ENCODE measurements at places on chromosomes 3 and 15.

DNA sequence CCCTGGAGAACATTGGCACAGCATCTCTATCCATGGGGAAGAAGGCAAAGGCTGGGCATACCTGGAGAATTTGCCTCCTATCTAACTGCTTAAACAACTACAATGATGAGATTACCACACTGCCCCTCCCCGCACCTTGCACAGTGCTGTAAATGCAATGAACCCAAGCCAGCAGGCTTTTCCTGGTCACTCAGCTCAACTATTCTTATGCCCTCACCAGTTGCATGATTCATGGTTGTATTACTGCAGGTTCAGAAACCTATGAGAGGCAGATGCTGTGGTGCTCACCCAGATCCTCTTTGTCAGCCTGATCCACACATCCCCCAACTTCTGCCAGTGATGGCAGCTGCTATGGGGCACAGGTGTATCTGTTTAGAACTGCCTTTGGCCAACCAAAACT, 77.7 kb upstream of the STAC start:
- DNase-seq, result no peak

- DNase-seq, result no peak
Measured at GRCh38 chr15:79562403-79562815, 130.3 kb downstream of the MINAR1 start.

- no peak for DNase-seq
Measured at GRCh38 chr15:100099976-100100375, 241.8 kb downstream of the ADAMTS17 start.

- no peak for DNase-seq
Measured at GRCh38 chr3:54878145-54878544, 49.7 kb downstream of the LRTM1 start.

- no peak for DNase-seq
Measured at GRCh38 chr3:152060701-152061100, 187.3 kb downstream of the SUCNR1 start.

DNA sequence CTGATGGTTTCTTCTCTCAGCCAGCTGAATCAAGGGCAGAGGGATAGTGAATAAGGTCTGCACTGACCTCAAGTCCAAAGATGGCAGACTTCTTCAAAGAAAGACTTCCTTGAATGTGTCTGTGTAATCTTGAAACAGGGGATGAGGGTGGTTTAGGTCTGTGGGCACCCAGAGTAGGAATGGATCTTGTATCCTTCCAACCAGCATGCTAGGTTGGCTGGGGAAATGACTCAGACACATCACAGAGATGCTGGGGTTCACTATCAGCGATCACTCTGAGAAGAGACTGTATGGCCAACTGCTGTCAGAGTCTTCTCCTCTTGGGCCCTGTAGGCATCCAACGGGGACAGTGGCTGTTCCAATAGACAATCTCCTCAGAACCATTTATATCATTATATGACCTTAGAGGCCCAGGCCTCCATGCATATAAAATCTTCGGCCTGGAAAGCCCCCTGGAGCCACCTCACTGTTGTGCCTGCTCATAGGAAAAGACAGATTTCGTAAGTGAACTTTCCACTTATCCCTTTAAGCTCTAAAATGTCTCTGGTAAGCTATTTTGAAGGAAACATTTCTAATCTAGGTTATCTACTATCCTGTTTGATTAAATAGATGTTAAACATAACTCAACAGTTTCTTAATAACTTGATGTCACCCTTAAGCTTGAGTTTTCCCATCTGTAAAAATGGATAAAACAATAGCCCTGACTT, 58.5 kb downstream of the TIPARP start:
- DNase-seq, result no peak

GRCh38 chr3:132117642-132118041, 82.8 kb upstream of the CPNE4 start:
- DNase-seq, result no peak

DNA sequence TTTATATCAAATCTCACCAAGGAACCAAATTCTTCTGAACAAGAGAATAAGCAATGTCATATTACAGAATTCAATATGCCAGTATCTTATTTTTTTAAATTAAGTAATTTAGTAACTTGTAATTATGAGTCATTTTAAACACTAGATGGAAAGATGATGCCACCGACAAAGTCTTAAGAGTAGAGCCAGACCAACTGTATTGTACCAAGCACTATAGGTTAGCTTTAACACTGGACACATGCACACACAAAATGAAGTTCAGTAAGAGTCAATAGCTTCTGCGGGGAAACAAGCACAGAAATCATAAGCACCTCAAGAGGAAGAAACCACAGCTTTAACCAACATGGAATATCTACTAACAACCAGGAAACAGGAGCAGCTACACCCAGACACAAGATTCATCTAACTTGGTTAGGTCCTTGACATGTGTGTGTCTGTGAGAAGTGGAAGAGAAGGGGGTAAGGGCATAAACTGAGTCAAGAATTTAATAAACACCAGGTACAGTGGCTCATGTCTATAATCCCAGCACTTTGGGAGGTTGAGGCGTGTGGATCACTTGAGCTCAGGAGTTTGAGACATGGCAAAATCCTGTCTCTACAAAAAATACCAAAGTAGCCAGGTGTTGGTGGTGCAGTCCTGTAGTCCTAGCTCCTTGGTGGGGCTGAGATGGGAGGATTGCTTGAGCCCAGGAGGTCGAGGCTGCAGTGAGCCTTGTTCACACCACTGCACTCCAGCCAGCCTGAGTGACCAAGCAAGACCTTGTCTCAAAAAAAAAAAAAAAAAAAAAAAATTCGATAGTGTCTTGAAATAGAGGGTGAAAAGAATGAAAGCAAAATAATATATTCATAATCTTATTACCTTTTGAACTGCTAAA, 28.9 kb downstream of the DENND4A start:
- DNase-seq, result no peak

DNA sequence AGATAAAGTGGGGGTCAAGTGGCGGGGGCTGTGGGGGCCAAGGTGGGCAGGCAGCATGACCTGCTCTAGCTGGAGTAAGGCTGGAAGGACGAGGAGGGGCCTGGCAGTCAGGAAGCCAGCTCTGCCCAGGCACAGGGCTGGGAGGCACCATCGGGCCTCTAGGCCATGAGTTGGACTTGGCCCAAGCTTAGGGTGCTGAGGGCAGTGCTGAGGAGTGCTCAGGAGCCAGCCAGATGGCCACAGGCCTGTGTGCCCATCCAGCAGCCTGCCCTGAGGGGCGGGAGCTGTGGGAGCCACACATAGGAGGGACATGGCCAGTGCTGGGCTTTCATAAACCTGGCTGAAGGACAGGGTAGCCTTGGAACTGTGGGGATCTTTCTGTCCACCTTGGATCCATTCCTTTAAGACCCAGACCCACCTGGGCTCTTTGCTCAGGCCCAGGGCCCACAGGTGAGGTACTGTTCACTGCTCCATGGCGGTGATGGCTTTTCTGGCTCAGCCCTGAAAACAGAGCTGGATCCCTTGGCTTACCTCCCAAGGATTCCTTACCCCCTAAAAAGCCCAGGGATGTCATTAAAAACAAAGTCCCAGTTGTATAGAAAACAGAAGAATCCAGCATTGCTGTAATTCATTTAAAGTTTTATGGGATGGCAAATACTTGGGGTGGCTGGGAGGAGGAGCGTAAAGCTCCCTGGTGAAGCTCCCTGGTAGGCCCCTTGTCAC, 137.0 kb downstream of the DNAJB8 start:
- DNase-seq, result no peak

DNA sequence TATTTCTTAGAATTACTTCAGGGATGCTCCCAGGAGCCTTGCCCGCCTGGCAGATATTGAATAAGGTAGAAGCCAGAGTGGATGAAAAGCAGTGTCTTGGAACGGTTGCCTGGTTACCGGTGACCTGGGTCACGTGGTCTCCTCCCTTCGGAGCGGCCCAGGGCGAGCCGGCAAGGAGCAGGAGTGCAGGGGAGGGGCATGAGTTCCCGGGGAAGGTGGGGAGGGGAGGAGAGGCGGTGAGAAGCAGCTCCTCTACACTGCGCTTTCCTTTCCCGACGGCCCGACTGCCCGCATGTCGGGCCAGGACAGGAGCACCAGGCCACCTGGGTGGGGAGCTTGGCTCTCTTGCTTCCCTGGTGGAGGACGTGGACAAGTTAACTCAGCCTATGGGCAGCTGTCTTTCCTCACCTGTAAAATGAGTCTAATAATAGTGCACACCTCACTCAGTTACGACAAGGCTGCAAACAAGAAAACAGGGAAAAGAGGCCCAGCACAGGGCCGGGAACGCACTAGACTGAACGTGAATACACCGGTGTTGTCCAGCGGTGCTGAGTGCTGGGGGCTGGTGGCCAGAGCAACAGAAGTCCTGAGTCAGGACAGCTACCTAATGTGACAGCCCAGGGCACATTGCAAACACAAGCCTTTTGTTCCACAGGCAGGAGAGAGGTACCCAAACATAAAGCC, 198.3 kb downstream of the ADAMTS9 start:
- DNase-seq, result no peak

DNA sequence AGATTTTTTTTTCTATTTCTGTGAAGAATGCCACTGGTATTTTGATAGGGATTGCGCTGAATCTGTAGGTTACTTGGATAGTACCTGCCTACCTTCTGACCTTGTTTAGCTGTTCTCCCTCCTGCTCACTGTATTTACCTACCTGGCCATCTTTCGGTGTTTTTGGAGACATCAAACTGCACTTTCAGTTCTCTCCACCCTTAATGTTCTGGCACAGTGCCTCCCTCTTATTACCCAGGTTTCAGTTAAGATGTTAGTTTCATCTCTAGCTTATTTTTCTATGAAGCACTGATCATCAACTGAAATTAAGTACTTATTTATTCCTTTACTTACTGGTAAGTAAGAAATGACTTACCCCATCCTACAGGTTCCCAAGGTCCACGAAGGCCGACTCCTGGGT, 74.4 kb upstream of the KLHL25 start:
- no peak for DNase-seq

- DNase-seq, result no peak
Measured at GRCh38 chr3:31942446-31942845, 38.6 kb downstream of the OSBPL10 start.

- no peak for DNase-seq
Measured at GRCh38 chr15:39799552-39800011, 16.9 kb upstream of the FSIP1 start.

GRCh38 chr3:183050706-183051105, 48.6 kb downstream of the MCCC1 start:
- DNase-seq, result no peak

- DNase-seq, result no peak
Measured at GRCh38 chr3:123120573-123120972, 53.7 kb downstream of the PDIA5 start.

DNA sequence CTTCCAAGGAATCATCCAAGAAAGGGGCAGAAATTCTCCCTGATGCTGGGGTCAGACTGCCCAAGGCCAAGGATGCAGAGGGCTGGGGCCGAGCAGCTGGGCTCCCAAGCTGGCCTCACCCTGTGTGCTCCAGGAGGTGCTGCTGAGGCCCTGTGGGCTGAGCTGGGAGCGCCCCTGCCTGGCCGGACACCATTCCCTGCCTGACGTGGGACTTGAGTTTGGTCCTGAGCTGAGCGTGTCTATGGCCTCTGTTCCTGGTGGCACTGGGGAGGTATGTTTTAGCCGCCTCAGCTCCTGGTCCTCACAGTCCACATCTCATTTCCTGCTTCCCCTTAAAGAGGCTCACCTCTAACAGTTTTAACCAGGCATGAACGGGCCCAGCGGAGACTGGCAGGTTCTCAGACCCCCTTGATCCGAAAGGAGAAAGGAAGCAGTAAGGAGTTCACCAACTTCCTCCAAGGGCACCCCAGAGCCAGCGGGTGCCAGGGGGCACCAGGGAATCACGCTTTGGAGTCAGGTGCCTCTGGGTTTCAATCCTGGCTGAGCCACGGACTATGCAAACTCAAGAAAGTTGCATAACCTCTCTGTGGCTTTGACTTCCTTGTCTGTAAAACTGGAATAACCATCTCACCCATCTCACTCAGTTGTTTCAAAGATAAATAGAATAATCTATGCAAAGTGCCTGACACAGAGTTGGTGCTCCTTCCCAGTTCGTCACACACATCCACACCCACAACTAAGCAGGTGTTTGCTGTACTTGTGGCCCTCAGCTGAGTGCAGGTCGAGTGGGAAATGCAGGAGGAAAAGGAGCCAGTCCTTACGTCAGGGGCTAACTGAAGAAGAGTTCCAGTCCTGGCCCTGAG, 48.6 kb downstream of the SLC12A8 start:
- no peak for DNase-seq

GRCh38 chr3:152121270-152121636, 147.5 kb upstream of the MBNL1 start:
- DNase-seq, result peak; percentile 86

DNA sequence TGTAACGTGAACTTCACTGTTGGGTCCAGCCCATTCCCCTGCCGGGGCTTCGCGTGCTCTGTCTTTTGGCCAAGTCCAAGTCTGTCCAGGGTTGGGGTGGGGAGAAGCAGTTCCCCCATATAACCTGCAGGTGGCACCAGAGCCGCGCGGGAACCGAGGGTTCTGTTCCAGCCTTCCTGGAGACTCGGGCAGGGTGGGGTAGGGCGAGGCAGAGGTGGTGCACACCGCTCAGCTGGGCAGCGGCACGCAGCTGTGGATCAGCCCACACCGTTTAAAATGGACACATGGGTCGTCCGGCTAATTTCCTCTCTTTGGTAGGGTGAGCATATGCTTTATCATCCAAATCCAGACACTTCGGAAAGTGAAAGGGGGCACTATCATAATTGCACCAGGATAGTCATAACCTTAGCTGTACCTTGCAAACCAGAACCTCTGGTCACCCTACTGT, 118.1 kb downstream of the TBC1D2B start:
- DNase-seq, result no peak

DNA sequence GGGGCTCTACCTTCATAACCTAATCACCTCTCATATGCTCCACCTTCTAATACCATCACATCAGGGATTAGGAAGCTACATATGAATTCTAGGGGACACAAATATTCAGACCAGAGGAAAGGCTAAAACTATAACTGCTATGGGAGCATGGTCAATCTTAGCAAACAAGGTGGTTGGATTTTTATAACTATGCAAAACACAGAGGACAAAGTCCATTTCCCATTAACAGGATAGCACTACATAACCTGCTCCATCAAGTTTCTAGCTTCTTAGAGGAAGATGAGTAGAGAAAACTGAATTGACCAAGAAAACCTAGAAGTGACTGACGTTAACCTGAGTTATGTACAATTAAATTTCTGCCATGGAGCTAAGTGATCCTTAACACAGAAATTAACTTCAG, 398.6 kb downstream of the TBL1XR1 start:
- no peak for DNase-seq

DNA sequence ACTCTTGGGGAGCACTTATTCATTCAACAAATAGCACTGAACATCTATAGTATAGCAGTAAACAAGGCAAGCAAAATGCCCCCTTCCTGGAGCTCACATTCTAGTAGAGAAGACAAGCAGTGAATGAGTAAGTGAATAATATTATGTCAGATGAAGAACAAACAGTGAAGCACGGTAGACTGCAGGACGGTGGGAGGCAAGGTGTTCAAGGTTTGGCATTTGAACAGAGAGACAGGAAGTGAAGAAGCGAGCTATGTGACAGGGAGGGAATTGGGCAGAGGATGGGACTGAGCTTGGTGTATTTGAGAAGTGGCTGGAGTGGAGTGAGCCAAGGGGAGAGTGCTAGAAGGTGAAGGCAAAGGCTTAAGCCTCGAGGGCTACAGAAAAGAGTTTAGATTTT, 1.4 kb downstream of the CRELD1 start:
- DNase-seq, result no peak
